Inflammatory macrophage treated with lipopolysaccharide for 1 hour (primary cell): ENCODE measurements at places on chromosomes 4 and X.

GRCh38 chrX:149517308-149517707 is 12.2 kb upstream of the IDS start:
- no peak for DNase-seq

- no peak for DNase-seq
Measured at GRCh38 chr4:138030375-138030774, 211.8 kb downstream of the SLC7A11 start.

DNA sequence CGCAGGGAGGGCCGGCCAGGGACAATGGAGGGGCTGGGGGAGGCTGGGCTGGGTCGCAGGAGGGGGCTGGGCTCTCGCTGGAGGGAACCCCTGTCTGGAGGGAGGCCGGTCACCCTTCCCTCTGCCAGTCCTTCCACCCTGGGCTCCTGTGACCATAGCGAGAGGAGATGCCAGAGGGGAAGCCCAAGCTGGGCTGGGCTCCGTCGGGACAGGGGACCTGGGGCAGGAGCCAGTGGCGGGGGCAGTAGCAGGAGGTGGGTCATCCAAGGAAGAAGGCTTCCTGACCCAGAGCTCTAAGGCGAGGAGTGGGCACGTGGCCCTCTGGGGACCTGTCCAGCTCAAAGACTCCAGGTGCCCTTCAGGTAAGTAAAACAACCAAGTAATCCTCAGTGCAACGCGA is 16.9 kb downstream of the CTAG1B start:
- DNase-seq, result no peak

DNA sequence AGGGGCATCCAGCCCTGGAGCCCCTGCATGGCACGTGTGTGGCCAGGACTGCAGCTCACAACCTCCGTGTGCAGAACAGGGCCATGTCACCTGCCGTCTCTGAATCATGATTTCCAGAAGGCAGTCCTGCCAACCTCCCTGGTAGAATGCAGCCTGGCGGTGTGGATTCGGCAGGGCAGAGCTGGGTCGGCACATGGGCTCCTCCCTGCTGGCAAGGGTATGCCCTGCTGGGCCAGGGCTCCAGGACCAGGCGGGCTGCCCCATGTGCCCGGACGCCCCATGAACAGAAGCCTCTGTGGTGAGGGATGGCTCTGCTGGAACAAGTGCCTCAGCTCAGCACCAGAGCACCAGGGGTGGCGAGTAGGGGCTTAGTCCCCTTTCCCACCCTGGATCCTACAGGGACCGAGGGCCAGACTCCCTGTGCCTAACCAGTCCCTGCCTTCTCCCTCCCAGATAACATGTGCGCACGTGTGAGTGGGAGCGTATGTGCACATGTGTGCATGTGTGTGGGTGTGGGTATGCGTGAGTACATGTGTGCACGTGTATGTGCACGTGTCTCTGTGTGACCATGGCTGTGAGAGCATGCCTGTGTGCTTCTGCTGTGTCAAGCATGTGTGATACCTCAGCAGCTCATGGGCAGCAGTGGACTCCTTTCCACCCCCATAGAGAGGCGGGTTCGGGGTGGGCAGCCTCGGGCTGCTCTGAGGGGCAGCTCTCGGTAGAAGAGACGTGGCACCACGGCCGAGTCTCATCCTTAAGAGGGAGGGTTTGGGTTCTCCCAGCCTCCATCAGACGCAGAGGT is 10.3 kb upstream of the MXD4 start:
- DNase-seq, result no peak

DNA sequence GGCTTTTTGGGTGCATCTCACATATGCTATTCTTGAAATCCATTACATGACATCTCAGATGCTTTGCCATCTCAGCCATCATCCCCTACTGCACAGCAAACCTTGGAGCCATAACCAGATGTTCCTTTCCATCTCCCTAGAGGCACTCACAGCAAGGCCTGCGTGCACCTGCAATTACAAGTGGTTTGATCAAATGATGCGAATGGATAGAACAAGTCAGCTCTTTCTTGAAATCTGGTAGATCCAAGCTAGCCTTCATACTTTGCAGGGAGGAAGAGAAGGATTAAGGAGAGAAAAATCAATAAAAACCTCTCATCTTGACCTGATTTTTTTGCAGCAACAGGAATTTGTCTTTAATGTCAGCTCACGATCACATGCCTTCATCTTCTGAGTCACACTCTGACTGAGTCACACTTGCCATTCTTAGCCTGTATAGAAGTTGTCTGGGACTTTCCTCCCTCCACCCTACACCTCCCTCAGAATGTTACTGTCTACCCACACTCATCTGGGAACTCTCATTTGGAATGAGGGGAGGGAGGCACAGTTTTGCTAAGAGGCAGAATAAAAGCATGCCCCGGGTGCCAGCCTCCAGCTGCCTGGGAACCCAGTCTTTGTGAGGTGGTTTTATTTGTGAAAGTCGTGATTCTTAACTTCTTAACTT is 11.9 kb upstream of the TRIML1 start:
- DNase-seq, result peak; percentile 5

DNA sequence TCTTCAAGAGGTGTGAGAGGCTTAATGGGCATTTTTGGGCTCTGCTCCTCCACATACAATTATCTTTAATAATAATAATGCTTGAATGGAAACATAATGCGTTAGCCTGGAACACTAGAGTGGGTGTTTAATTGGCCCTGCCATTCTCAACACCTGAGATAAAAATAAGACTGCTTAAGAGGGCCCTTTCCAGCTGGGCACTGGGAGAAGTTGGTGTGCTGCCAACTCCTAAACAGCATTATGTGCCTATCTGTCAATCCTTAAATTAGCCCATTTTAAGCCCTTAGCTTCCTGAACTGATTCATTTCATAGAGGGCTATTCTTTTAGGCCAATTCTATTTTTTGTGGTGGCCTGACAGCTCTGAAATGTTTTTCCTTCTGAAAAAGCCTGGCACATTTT is 211.1 kb upstream of the ZIC3 start:
- no peak for DNase-seq

DNA sequence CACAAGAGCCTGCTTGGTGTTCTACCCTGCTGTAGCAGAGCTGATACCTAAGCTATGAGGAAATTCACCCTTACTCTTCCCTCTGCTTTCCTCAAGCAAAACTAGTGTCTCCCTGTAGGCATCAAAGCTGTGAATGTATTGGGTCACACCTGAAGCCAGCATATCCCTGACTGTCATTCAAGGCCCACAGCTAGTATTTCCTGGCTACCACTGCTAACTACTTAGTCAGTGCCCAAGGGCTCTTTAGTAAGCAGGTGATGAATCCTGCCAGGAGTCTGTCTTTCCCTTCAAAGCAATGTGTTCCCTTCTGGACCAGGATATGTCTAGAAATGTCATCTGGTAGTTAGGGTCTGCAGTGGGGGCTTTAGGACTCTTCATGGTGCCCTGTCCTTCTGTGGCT is 125.7 kb downstream of the RPA4 start:
- no peak for DNase-seq

DNA sequence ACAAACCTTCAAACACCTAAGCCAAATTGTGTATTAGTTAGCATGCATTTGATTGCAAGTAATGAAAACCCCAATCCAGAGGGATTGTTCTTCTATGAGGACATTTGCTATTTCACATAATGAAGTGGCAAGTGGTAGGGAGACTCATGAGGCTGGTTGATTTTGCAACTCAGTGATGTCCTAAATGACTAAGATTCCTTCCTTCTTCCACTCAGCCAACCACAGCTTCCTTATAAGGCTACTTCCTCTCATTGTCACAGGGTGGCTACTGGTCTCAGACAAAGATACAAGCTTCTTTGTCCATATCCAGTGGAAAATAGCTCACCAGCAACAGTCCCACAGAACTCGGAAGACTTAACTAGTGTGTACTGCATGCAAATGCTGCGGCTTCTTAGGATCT is 5.3 kb upstream of the OTC start:
- peak; percentile 75 for DNase-seq

DNA sequence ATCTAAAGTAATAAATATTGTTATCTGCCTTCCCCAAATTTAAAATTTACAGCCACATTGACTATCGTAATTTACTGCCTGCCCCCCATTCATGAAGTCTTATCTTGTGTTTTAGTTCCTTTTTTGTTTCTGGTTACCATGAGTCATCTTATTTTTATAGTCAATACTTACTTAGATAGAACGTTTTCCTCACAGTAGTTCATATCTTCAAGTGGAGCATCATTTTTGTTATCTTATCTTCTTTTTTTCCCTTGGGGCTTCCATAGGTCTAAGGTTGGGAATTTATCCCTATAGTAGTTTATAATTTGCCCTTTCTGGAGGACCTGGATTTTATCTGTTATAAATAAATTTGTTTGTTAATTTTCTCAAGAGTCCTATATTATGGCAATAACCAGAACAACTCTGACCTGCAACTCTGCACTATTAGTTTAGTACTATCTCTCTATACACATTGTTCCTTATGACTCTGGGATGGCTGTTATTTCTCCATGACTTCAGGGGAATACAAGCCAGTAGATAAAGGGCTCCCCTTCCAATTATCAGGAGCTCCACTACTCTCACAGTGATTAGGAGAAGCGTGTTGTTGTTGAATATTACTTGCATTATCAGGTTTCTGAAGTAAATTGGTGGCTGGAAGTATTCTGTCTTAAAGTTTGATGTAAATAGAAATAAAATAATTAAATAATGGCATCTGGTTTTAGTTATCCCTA is 330.6 kb downstream of the GALNTL6 start:
- DNase-seq, result no peak

DNA sequence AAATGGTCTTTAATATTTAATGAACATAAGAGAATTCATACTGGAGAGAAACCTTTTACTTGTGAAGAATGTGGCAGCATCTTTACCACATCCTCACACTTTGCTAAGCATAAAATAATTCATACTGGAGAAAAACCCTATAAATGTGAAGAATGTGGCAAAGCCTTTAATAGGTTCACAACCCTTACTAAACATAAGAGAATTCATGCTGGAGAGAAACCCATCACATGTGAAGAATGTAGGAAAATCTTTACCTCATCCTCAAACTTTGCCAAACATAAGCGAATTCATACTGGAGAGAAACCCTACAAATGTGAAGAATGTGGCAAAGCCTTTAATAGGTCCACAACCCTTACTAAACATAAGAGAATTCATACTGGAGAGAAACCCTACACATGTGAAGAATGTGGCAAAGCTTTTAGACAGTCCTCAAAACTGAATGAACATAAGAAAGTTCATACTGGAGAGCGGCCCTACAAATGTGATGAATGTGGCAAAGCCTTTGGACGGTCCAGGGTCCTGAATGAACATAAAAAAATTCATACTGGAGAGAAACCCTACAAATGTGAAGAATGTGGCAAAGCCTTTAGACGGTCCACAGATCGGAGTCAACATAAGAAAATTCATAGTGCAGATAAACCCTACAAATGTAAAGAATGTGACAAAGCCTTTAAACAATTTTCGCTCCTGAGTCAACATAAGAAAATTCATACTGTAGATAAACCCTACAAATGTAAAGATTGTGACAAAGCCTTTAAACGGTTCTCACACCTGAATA is 35.6 kb downstream of the ZNF141 start:
- no peak for DNase-seq

- DNase-seq, result no peak
Measured at GRCh38 chr4:98958065-98958464, 29.1 kb upstream of the EIF4E start.

GRCh38 chr4:24488399-24489164 is 95.8 kb downstream of the DHX15 start:
- DNase-seq, result peak; percentile 87

DNA sequence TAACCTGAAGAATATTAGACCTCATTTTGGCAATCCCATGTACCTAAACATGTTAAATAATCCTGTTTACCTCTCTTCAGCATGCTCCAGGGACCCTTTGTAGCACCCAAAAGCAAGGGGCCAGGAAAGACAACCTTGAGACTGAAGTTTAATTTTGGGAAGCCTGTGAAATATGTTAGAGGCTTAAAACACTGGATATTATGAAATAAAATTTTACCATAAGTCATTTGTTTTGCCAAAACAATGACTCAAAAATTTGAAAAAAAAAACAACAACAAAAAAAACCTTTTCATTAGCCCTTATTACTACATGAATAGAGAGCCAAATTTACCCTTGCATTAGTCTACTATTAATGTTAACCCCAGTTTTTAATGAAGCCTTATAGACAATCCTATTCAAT is 49.7 kb downstream of the HMGB2 start:
- DNase-seq, result no peak

- DNase-seq, result no peak
Measured at GRCh38 chrX:37816766-37817165, 30.6 kb downstream of the DYNLT3 start.

DNA sequence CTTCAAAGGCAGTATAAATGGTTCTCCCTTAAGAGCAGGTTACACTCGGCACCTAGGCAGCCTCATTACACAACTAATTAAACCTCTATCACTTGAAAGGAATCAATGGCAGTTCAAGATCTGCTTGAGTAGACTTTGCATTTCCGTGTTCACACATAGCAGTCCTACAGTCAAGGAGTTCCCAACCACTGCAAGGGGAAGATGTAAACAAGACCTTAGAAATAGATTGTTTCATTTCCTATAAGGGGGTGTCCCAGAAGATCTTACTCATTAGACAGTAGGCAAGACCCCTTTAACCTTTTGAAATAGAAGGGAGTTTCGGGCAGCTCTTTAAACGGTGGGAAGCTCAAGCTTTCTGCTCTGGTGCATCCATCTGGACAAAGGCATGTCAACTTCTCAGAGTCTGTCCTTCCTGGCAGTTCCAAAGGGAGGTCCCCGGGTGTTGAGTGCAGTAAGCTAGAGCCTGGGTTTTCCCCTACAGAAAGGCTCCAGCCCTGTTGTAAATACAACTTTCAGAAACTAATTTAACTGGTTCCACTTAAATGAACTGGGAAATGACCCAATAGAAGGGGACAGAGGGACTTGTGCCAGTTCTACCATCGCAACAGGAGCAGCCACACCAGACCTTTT is 150.8 kb downstream of the RBMX2 start:
- no peak for DNase-seq

- DNase-seq, result no peak
Measured at GRCh38 chr4:175307326-175307725, 389.2 kb downstream of the ADAM29 start.

GRCh38 chr4:118979712-118980111 is 91.1 kb downstream of the SYNPO2 start:
- DNase-seq, result no peak

DNA sequence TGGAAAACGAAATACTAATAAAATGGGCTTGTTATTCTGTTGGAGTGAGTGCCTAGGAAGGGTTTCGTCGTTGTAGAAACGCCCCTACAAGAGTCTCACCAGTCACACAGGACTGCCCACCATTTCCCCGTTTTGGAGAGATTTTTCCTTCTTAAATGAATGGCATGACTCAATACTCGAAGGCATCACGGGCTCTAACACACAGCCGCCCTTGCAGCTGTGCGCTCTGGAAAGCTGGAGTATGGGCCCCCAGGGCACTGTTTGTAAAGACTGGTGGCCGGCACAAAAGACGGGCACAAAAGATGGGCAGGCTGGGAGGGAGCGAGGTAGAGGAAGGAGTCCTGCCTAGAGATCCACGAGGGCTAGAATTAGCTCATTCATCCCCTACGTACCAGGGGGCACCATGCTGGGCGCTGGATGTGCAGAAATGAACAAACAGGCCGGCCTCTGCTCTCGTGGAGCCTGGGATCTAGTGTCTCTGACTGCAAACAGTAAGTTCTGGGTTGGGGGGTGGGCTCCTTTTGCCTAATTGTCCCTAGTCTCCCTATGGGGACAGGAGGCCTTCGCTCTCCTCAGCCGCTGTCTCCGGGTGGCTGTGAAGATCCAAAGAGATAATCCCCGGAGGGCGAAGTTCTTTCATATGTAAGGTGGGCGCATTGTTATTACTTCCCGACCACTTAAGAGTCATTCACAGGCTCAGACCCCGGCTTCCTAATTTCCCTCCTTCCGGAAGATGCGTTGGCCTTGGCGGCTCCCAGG is 1.0 kb upstream of the SFRP2 start:
- no peak for DNase-seq
